ENCODE measurements at places on chromosomes 2 and 18. TPM values are rescaled to one million over a fixed set of nuclear protein-coding genes. Genes with fewer than 3 reads are reported as not detected.

FTCDNL1 gene
- 2.0 TPM for polyA plus RNA-seq

OLA1 gene
- 140 TPM for polyA plus RNA-seq

FSIP2 gene
- 2.1 TPM for polyA plus RNA-seq

TOGARAM2 gene
- polyA plus RNA-seq = 2.1 TPM

TDRD15 gene
- 0.03 TPM for polyA plus RNA-seq

PLGLB1 gene
- polyA plus RNA-seq = 20.2 TPM

CAPN13 gene
- 1.2 TPM for polyA plus RNA-seq

MYO5B gene
- 31.3 TPM for polyA plus RNA-seq

PCARE gene
- 0.62 TPM for polyA plus RNA-seq

CDH7 gene
- polyA plus RNA-seq = 20.3 TPM

SDC1 gene
- 24.6 TPM for polyA plus RNA-seq

KCNJ3 gene
- polyA plus RNA-seq = 7.0 TPM

UBE2E3 gene
- polyA plus RNA-seq = 185 TPM

SKA1 gene
- 8.9 TPM for polyA plus RNA-seq

TM4SF20 gene
- polyA plus RNA-seq = 0.38 TPM

ASNSD1 gene
- polyA plus RNA-seq = 58.5 TPM

CPO gene
- polyA plus RNA-seq = 1.7 TPM

MDH1B gene
- polyA plus RNA-seq = 16.2 TPM

FAP gene
- 10.9 TPM for polyA plus RNA-seq

CTDSP1 gene
- 161 TPM for polyA plus RNA-seq

TXNDC9 gene
- polyA plus RNA-seq = 41.6 TPM

ZSWIM2 gene
- polyA plus RNA-seq = not detected

FOSL2 gene
- 45.5 TPM for polyA plus RNA-seq

OTOS gene
- polyA plus RNA-seq = 0.43 TPM

ALPP gene
- not detected for polyA plus RNA-seq

CHRNG gene
- polyA plus RNA-seq = 1.1 TPM

M1AP gene
- polyA plus RNA-seq = 1.2 TPM

SPP2 gene
- not detected for polyA plus RNA-seq

DBI gene
- polyA plus RNA-seq = 279 TPM

PAIP2B gene
- 22.5 TPM for polyA plus RNA-seq

SERPINB2 gene
- polyA plus RNA-seq = 0.15 TPM

HOXD4 gene
- polyA plus RNA-seq = 56.1 TPM

EFR3B gene
- polyA plus RNA-seq = 7.5 TPM

KCNS3 gene
- 9.9 TPM for polyA plus RNA-seq

DAW1 gene
- 0.72 TPM for polyA plus RNA-seq

TTC21B gene
- polyA plus RNA-seq = 25.7 TPM

IL1R2 gene
- 0.31 TPM for polyA plus RNA-seq

TTN gene
- polyA plus RNA-seq = 1.2 TPM

ADD2 gene
- 6.2 TPM for polyA plus RNA-seq

C2orf15 gene
- 9.9 TPM for polyA plus RNA-seq

GPR35 gene
- polyA plus RNA-seq = 3.2 TPM

DNAJC5G gene
- 1.7 TPM for polyA plus RNA-seq

XDH gene
- 0.12 TPM for polyA plus RNA-seq
